ENCODE measurements at places on chromosomes 3 and 15. TPM values are rescaled to one million over a fixed set of nuclear protein-coding genes. Genes with fewer than 3 reads are reported as not detected.

Gene PFKFB4
- 11.7 TPM for total RNA-seq

Gene EXD1
- total RNA-seq: 0.70 TPM

Gene DISP2
- 0.35 TPM for total RNA-seq

Gene PLA2G4D
- 1.4 TPM for total RNA-seq

Gene SLC22A13
- total RNA-seq: 0.44 TPM

Gene CHRM5
- total RNA-seq: not detected

All from PC-9 (cell line).